Hematopoietic multipotent progenitor cell treated with erythropoietin and hydrocortisone succinate and interleukin-3 and kit ligand, for 15 days (in vitro differentiated cells): ENCODE measurements at places on chromosomes 5 and 9.
A peak's percentile ranks its signal among the peaks of the same experiment; 100 is the strongest.

DNA sequence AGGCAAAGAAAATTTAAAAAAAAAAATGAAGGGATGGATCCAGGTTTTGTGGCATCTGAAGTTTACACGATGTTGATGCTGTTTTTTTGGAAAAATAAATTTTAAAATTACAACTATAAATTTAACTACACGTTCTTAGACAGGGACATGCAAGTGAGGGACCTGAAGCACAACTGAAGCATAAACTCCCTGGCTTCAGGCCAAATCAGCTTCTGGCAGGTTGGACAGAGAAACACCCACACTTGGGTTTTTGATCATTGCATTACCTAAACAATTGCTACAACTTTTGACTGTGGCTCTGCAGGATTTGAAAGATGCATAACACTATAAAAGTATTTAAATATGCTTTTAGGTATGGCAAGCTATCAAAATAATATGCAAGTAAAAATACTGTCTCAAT lies 1318.3 kb upstream of the DMAC1 start:
- DNase-seq = no peak

DNA sequence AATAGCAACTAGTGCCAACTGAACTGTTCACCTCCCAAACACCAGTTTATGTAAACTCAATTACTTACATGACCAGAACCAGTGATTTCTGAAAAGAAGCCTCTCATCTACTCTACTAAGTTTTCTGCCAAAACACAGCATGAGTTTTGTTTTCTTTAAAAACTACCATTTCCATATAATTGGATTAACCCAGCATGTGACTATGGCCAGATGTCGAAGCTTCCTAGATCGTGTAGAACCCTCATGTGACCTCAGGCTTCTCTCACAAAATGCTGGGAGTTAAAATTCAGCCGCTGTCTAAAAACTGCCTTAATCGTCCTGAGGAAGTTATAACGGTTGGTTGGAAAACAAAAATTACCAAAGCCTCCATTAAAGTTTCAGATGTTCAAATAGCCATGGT lies 303.5 kb downstream of the IRX1 start:
- DNase-seq = no peak

DNA sequence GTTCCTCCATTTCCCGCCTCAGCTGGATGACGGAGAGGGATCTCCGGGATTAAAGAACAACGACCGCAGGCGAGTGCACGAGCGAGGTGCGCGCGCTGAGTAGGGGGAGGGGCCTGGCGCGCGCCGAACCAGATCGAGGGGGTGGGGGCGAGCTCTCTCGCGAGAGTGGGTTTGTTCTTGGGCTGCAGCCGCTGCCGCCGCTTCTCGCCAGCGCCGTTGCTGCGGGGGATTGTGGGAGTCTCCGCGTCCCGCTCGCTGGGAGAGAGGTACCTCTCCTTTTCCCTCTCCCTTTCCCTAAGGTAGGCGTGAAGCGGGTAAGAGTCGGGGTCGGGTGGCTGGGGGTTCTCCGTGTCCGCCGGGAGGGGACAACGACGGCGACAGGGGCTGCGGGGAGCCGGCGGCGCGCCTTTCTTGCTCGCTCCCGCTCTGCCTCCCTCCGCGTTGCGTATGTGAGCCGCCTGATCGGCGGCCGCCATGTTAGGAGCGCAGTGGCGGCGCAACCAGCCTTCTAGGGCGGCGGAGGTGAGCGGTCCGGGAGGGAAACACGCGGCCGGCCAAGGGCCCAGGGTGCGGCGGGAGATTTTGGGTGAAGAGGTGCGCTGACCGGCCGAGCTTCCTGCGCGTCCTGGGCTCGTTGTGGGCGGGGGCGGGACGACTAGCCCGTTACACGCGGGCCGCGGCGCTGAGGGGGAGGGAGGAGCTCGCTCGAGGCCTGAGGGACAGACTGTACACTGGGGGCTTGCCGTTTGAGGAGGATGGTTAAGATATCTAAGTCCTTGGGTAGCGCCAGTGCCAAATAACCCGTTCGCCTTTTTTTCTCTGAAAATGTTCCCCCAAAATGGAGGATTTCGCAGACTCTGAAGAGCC lies at the start of gene MATR3:
MATR3 (plus strand) TSS at position 234 of the 867 bp plus-strand sequence. CDS start 13,676 bp downstream, outside the sequence.
- DNase-seq = peak; percentile 89

- DNase-seq = no peak
Measured at GRCh38 chr5:5531371-5531770, 108.9 kb downstream of the ICE1 start.

DNA sequence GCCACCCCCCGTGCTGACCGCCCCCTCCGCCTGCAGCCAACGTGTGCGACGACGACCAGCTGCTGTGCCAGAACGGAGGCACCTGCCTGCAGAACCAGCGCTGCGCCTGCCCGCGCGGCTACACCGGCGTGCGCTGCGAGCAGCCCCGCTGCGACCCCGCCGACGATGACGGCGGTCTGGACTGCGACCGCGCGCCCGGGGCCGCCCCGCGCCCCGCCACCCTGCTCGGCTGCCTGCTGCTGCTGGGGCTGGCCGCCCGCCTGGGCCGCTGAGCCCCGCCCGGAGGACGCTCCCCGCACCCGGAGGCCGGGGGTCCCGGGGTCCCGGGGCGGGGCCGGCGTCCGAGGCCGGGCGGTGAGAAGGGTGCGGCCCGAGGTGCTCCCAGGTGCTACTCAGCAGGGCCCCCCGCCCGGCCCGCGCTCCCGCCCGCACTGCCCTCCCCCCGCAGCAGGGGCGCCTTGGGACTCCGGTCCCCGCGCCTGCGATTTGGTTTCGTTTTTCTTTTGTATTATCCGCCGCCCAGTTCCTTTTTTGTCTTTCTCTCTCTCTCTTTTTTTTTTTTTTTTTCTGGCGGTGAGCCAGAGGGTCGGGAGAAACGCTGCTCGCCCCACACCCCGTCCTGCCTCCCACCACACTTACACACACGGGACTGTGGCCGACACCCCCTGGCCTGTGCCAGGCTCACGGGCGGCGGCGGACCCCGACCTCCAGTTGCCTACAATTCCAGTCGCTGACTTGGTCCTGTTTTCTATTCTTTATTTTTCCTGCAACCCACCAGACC lies 80.2 kb downstream of the NTNG2 start:
- no peak for DNase-seq

GRCh38 chr5:159956074-159956473 lies 39.8 kb downstream of the ADRA1B start:
- DNase-seq = no peak

DNA sequence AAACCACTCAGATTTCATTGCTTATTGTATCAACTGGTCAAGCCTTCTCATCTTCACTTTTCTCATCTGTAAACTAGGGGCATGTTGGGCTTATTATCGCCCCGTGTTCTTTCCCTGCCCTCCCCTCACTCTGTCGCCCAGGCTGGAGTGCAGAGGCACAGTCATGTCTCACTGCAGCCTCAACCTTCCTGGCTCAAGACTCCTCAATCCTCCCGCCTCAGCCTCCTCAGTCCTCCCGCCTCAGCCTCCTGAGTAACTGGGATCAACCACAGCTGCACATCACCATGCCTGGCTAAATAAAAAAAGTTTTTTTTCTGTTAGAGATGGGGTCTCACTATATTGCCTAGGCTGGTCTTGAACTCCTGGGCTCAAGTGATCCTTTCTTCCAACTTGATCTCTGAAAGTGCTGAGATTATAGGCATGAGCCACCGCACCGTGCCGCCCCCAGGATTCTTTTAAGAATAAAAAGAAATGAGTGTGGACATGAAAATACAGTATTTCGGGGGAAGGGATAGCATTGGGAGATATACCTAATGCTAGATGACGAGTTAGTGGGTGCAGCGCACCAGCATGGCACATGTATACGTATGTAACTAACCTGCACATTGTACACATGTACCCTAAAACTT lies 2.0 kb downstream of the MAML1 start:
- no peak for DNase-seq

GRCh38 chr9:127733614-127734013 lies 1.5 kb downstream of the TOR2A start:
- DNase-seq = no peak

DNA sequence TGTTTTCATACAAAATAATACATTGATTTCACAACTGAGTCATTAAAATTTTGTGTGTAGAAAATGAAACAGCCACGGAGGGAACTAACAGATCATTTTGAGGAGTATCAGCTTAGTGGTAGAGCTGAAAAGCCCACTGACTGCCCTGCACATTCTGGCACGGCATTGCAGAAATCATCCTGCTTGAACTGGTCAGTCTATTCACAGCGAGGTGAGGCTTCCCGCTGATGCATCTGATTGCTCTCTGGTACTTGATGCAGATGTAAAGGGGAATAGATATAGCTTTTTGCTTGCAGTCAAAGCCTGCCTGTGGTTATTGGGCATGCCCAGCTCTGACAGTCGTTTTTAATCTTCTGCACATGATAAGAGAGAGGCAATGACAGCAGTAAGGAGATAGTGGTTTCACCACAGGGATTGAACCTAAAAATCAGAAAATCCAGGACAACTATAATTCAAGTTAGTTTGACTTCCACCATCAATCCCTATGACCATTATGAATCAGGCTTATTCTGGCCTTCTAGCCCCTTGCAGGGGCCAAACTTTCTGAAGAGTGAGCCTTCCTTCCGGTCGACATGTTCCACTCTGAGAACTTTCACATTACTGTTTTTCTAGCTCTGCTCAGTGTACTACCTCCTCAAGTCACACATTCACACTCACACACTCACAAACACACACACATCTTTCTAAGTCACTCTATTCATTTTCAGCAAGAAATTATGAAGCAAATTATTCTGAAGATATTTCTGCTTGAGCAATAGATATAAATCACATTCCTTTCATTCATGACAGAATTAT lies 782.8 kb upstream of the NUDT12 start:
- DNase-seq = no peak

GRCh38 chr9:134025606-134026541 lies 593 bp downstream of the BRD3OS start:
- no peak for DNase-seq

DNA sequence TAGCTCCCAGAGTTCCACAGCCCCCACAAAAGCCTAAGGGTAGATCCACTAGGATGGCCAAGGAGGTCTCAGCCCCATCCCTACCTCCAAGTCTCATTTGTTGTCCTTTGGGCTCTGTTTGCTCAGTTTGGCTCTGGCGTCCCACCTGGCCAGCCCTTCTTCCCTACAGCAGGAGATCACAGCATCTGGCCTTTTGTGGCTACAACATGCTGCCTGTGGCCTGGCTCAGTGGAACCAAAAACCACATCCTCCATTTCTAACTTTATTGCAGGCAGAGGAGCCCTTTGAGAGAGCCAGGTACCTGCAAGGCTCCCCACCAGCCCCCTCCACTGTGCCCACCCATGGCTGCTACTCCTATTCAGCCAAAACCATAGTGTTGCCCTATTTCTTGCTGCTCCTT lies 11.4 kb downstream of the JADE2 start:
- DNase-seq = no peak

DNA sequence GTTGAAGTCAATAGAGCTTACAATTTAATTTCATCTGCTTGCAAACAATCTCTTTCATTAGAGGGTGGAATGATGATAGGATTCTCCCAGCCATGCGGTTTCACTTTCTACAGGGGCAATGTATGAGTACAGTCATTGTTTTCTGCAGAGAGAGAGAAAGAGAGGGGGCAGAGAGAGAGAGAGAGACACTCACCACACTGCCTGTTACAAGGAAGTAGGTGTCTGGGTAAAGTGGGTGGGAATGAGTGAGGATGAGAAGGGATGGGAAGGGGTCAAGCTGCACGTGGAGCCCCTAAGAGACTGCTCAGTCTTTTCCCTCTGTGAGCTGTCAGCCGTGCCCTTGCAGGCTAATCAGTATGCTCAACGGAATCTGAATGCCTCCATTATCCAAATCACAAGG lies 454.3 kb downstream of the KDM4C start:
- no peak for DNase-seq

DNA sequence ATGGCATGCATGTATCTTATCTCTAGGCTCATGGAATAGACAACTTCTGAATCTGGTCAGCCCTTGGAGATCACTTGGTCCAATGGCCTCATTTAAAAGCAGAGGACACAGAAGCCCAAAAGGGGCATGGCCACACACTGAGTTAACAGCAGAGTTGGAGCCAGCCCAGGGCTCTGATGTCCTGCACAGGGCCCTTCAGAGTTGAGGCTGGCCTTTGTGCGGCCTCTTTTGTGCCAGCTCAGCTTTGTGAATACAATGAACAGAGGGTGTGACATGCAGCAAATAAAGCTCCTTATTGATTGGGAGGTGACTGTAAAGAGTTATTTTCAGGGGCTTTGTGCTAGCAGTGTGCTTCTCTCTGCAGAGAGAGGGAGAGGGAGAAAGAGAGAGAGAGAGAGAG lies 150.1 kb upstream of the STK32A start:
- no peak for DNase-seq

DNA sequence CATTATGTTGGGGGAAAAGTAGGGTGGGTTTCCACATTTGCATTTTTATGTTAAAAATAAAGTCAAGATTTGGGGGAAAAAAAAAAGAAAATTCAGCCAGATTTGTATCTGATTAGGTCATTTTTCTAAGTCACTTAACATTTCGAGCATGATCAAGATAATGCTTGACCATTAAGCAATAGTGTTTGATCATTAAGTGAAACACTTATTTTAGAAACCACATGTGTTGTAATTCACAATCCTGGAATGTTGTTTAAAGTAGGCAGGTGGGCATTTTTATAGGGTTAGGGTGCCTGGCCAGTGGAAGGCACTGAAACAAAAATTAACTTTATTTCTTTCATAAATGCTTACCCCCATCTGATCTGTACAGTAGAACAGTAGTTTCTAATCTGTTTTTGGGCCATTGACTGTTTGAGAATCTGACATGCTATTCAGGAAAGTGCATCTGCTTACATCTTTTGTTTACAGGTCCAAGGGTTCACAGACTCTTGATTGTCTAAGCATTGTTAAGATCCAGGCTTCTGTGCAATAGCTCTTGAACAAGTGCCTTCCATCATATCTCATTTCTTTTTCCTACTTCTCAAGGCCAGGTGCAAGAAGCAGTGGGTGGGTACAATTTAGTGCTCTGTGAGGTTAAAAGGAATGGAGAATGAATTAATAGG lies 9.1 kb downstream of the ZCCHC9 start:
- no peak for DNase-seq

GRCh38 chr9:115207003-115207836 lies 89.3 kb upstream of the TNC start:
- DNase-seq = no peak

DNA sequence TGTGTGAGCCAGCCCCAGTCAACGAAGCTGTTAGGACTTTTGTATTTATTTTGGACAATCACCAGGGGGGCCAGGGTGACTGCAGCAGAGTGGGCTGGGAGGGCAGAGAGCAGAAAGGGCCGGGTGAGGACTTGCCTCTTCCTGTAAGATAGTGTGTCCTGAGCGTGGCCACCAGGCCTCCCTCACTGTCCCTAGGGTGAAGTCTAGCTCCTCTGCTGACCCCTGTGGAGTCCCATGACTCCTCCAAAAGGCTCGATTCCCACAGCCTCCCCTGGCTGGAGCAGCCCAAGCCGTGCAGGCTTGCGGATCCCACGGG lies 147.8 kb downstream of the RXRA start:
- DNase-seq = no peak

- DNase-seq = no peak
Measured at GRCh38 chr9:74025402-74025925, 471.7 kb upstream of the RORB start.

DNA sequence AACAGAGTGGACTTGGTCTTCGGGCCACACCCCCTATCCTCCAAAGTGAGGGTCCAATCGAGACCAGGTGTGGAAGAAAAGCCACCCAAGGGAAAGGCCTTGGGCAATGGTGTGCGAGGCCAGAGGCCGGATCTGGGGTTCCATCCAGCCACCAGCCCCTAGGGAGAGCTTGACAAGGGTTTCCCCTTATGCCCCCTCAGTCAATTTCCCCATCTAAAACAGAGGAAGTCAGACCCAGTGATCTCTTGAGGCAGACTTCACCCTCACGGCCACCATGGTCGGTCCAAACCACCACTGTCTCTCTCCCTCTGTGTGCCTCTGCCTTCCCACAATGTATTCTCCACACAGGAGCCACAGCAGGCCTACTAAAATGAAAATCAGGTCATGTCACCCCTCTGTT lies 82.9 kb downstream of the C5orf15 start:
- no peak for DNase-seq
